ENCODE measurements at places on chromosomes 7 and 10.

DNA sequence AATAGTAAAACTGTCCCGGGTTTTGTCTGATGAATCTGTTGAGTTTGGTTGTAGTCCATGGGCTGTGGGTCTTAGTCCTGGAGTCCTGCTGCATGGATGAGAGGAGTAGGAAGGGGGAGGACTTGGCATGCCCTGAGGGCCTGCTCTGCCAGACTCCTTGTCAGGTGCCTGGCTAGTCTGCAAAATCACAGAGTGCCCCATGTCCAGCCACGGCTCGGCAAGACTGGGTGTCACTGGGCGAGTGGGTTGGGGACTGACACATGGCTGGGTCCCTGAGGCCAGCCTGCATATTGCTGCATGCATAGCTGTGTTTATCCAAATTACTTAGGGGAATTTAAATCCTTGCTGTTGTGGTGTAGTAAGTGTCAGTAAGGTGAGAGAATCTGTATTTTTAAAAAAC, 9.7 kb downstream of the MINDY4 start:
- peak; percentile 16 for DNase-seq

- DNase-seq = no peak
Measured at GRCh38 chr10:108454793-108455192, 1290.3 kb upstream of the SORCS1 start.

- no peak for DNase-seq
Measured at GRCh38 chr10:124221356-124222317, 128.2 kb upstream of the CHST15 start.

DNA sequence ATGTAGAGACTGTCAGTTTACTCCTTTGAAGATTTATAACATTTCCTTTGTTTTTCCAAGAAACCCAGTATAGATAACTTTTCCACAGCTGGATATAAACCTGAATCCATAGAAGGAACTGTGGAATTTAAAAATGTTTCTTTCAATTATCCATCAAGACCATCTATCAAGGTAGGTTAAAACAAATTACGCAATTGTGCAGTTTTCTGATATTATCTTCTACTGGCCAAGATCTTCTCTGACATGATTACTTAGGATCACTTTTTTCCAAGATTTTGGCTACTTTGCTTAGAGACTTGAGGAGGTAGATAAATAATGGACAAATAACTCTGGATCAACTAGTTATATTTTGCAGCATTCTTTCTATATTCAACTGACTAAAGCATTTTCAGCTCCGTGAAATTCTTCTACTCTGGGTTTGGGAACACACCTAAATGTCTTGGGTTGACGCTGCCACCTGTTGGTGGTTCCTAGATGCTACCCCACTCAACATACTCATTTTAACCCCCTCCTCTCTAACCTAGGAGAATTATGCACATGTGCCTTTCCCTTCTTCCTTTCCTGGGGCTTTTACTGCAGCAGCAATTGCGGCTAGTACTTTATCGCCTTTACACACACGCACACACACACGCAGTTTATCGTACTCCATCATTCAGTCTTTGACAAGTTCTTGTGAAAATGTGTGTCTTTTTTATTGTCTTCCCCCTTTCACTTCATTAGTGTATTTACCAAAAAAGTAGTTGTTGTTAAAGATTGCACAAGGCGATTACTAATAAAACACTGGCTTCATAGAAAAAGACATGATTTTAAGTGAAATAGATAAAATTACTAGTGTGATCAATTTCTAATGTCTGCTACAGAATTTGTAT, 32.7 kb downstream of the ABCB5 start:
- DNase-seq = no peak

DNA sequence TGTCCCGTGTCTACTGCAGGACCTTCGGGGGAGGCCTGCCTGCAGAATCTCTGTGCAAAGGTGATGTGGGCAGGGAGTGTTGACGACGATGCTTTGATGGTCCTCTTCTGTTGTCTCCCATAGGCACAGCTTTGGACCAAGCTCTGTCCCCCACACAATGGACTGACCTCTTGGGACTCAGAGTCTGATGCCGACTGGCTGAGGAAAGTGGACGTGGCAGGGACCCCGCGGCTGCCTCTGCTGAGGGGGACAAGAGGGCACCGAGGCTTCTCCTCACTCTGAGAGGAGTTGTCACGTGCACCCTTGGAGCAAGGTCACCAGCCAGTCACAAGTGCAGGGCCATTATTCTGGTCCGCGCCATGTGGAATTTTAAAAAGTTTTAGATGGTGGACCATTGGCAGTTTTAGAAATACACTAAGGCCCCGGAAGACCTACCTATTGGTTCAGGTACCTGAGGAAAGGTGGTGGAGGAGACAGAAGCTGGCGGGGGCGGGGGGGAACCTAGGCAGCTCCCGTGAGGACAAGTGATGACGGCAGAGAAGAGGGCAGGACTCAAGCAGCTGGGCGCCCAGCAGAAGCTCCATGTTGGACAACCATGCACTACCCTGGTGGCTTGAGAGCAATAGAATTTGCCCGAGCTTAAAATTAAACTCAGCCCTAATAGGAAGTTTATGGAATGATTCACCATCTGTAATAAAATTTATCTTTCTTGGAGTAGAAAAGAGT, 331.4 kb downstream of the PTPRN2 start:
- DNase-seq = no peak

- no peak for DNase-seq
Measured at GRCh38 chr10:75718991-75719390, 287.6 kb downstream of the LRMDA start.

- DNase-seq = no peak
Measured at GRCh38 chr7:28586736-28587135, 174.4 kb downstream of the CREB5 start.

DNA sequence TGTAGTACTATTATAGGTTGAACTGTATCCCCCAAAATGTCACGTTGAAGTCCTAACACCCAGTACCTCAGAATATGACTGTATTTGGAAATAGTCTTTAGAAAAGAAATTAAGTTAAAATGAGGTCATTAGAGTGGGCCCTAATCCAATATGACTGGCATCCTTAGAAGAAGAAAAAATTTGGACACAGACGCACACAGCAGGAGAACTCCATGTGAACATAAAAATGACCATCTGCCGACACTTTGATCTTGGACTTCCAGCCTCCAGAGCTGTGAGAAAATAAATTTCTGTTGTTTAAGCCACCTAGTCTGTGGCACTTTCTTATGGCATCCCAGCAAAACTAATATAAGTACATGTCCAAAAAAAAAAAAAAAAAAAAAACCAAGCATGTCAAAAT, 225.8 kb downstream of the PARD3 start:
- no peak for DNase-seq

DNA sequence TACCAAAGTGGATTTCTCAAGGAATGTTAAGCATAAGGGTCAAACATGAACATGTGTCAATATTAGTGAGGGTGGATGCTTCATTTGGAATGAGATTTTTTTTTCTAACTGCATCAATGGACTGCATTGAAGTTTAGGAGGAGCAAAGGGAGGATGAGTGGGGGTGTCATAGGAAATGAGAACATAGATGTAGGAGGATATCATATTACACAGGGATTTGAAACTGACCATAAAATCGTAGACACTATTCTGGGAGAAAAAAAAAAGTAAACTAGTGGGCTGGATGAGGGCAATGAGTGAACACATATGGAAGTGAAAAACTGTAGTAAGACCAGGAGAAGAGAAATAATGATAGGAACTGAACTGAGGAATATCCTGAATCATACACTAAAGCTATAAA, 109.4 kb downstream of the SEMA3A start:
- DNase-seq = no peak

- DNase-seq = no peak
Measured at GRCh38 chr10:45399113-45399512, 25.1 kb downstream of the ALOX5 start.

DNA sequence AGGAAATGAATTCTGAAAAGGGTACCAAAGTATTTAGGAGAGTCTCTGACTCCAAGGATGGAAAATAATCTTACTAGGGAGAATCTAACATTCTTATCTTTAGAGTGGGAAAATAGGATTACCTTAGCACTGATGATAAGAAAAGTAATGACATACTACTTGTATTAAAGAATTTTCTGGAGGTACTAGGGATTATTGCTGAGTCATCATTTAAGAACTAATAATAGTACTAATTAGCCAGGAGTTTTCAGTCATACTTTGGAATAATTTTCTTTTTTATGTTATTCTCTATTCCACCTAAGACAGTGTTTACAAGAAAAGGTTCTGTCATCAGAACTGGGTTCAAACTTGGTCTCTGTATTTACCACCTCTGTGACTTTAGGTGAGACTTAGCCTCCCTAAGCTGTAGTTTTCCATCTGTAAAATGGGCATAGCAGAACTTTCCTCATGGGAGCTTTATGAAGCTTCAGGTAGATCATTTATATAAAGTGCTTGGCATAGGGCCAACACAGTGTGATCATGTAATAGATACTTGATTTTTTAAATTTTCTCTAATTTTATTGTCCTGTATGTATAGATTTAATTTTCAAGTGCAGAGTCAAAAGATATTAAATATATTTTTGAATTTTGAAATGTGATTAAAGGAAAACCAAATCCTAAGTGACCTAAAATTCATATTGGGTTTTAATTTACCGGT, 20.4 kb downstream of the ITGB8 start:
- DNase-seq = no peak

DNA sequence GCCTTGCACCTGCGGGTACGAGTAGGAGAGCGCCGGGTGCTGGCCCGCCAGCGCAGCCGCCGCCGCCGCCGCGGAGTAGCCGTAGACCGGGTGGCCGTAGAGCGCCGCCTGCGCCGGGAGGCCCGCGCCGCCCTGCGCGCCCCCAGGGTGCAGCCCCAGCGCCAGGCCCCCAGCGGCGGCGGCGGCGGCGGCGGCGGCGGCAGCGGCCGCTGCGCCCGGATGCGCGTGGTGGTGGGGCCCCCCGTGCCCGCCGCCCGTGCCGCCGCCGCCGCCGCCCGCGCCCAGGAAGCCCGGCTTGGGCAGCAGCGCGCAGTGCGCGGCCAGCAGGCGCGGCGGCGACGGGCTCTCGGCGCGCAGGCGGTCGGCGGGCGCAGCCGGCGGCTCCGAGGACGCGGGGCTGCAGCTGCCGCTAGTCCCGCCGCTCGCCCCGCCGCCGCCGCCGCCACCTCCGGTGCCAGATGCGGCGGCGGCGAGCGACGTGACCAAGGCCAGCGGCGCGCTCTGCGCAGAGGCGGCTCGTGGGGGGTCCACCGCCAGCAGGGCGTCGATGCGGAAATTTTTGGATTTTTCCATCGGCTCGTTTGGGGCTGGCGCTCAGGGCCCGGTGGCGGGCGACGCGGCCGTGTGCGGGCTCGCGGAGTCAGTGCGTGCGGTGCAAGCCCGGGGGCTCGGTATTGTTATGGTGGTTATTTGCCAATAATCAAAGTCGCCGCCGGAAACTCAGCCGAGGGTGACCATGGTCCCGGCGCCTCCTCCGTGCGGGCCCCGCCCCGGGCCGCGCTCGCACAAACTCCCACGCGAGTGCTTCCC, 480 bp downstream of the MNX1 start:
- DNase-seq = no peak

DNA sequence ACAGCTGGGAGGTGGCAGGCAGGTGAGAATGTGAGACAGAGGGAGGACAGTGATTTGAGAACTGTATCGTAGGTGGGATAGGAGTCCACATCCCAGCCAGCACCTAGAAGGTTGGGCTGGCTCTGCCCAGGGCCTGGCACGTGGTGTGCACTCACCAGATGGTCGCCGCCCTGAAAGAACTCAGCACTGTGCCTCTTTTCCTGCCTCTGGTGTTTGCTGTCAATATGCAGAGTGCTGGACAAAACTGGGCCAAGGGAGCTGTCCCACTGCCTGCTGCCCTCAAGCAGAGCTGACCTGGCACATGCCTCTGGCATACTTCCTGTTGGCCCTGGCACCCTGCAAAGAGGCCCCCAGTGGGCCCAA, 36.8 kb downstream of the CHST3 start:
- peak; percentile 68 for DNase-seq

DNA sequence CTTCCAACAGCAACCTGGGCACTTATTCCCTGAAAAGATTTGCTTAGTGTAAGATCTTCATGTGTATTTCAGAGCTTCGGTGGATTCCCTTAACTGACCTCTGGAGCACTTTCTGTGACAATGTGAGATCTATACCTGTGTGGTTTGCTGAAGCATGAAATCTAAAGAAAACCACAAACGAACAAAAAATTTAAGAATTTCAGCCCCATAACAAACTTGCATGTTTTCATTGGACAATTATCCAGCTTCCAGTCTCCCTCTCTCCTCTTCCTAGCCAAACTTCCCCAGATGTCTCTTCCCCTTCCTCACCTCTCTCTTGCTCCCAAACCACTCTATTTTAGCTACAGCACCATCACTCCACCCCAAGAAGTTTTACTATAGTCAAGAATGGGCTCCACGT, 279.9 kb upstream of the SORCS1 start:
- DNase-seq = no peak

- DNase-seq = peak; percentile 90
Measured at GRCh38 chr10:118241229-118242137, 100.6 kb downstream of the FAM204A start.

- no peak for DNase-seq
Measured at GRCh38 chr7:139451638-139452037, 31.8 kb downstream of the KLRG2 start.

GRCh38 chr7:71793251-71793650, 618.9 kb downstream of the CALN1 start:
- DNase-seq = no peak

DNA sequence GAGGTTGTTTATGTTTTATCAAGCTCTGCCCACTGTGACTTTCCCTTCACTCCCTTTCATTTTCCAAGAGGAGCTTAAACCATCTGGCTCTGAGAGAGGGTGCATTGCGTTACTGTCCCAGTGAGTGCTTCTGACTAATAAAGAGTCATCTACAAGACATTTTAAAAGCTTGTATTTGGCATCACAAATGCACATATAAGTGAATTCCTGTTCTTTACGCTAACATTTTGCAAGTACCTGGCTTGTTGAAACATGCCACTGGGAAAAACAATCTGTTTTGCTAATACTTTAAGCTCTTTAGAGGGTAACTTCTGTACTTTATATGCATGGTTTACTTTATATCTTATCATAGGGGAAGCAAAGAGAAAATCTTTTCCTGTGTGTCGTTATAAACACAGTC, 534.6 kb upstream of the POM121L12 start:
- no peak for DNase-seq

- DNase-seq = no peak
Measured at GRCh38 chr10:60359066-60359465, 30.6 kb downstream of the ANK3 start.

DNA sequence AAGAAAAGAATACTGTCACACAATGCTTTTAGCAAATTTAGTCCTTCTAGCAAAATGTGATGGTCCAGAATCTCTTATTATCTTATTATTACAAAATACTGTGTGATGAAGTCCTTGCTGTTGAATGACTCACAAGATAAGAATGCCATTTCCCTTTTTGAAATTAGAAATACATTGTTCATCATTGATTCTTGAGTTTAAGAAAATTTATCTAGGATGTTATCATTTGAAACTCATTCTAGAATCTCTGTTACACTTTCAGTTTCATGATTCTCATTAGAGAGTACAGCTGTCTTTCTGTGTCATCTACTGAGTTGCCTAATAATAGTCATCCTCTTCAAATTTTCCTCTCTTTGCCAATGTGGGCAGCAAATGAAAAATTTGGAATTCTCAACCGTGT, 9.6 kb downstream of the ZKSCAN5 start:
- no peak for DNase-seq

DNA sequence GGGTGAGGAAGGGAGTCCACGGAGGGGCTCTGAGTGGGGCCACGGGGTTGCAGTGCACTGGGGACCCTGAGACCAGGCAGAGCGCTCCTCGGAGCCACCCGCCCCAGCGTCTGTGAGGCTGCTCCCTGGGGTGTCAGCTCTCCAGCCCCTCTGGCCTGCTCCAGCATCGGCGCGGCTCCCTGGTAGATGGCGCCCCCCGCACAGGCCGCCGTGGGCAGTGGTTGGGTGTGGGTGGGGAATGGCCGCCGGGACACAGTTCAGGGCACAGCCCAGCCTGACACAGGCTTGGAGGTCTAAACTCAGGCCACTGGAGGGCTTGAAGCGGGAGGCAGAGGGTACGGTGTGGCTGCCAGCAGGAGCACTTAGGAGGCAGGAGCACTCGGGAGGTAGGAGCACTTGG, 222.6 kb upstream of the PPP2R2D start:
- no peak for DNase-seq

Measured in adrenal gland (tissue), 19 donors.